ENCODE measurements at places on chromosomes 1 and 21. TPM values are rescaled to one million over a fixed set of nuclear protein-coding genes. Genes with fewer than 3 reads are reported as not detected.

GJA4 gene
- not detected for total RNA-seq

DNA sequence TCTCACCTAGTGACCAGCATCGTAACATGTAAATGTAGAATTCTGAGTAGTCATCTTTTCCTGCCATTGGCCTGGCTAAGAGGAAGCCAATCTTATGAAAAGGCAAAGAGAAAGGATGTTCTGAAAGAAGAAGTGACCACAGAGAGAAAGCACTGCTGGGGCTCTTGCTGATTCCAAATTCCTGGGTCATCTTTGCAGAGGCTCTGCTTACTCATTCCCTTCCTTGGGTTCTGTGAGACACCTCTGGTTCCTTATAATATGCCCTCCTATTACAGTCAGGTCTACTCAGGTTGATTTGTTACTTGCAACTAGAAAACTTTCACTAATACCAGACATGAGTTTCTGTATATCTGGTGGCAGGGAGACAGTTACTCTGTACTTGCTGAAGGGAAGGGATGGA lies 198.8 kb upstream of the C8B start:
- no peak for DNase-seq

- peak; percentile 58 for DNase-seq
These were observed 447 bp downstream of the RUNX3 start for GRCh38 chr1:24929398-24930259.

LIPI gene
- total RNA-seq = not detected

DNA sequence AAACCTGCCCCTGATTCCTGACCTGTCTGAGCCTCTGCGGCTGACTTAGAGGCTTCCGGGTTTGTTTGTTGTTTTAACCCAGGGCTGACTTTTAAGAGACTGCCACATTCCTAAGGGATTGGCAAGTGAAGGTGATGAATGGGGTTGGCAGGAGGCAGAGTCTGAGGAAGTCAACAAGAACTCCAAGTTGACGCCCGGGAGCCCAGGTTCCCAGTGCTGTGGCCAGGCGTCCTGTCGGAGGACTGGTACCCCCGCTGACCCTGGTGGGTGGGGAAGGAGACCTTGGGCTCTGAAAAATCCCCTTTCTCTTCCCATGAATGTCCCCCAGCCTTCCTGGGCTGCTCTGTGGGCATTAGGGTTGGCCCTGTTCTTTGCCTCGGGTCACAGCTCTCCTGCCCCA lies 19.7 kb upstream of the EPS8L3 start:
- peak; percentile 82 for DNase-seq

GRCh38 chr1:248914796-248915381 lies 8.9 kb downstream of the PGBD2 start:
- no peak for DNase-seq

DNA sequence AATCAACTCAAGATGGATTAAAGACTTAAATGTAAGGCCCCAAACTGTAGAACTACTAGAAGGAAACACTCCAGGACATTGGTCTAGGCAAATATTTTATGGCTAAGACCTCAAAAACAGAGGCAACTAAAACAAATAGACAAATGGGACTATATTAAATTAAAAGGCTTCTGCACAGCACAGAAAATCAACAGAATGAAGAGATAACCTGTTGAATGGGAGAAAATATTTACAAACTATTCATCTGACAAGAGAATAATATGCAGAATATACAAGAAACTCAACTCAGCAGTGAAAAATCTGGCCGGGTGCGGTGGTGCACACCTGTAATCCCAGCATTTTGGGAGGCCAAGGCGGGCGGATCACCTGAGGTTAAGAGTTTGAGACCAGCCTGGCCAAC lies 84.1 kb upstream of the HNRNPU start:
- no peak for DNase-seq

GRCh38 chr1:36300526-36300925 lies 5.6 kb upstream of the SH3D21 start:
- no peak for DNase-seq

SLC45A1 gene
- total RNA-seq = 0.20 TPM

DNA sequence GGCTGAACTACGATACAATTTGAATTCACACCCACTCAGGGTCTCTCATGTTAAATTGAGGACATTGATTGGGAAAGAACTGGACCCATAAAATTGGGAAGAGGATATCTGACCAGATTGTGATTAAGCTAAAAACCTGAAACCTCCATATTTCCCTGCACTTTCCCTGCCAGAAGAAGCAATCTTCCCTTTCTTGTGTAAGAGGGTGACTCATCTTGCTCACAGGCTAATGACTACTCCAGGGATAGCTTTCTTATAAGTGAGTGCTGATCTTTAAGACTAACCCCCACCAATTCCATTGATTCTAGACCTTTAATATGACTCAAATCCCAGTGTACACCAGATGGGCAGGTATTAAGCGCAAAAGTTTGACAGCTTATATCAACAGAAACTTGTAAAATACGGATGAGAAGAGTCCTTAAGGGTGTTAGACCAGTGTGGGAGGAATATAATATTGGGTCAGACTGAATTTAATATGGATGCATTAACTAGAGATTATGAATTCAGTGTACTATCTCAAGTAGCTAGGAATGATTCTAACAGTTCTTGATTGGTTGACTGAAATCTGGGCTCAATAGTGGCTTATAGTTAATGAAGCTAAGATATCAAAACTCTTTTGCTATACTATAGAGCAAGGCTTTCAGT lies 12.1 kb upstream of the SGIP1 start:
- peak; percentile 77 for DNase-seq

DNA sequence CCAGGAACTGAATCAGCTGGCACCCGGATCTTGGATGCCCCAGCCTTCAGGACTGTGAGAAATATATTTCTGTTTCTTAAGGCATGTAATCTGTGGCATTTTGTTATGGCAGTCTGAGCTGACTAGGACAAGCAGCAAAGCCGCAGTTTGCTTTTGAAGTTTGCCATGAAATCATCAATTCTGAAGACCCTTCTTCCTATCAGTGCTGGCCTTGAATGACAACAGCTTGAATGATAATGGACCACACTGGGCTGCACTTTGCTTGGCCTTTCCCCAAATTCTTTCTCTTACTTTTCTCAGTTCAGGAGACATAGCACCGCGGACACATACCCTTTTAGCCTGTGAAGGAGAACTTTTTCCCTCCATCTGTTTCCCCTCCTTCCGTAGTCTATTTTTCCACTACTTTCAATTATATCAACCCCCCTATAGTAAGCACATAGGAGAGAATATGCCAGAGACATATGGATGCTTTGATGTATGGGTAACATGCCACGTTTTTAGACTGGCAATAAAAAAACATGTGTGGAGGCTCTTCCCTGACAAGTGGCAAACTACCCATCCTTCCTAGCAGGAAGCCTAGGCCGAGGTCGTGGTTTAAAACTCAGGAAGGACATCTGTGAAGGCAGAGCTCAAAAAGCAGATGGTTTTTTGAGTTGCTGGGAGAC lies 42.9 kb downstream of the HLX start:
- no peak for DNase-seq

GRCh38 chr1:235012436-235013210 lies 116.0 kb downstream of the TOMM20 start:
- DNase-seq = peak; percentile 73

GRCh38 chr1:80656641-80657040 lies 1144.1 kb upstream of the ADGRL2 start:
- no peak for DNase-seq

C1orf210 gene
- total RNA-seq = not detected

DNA sequence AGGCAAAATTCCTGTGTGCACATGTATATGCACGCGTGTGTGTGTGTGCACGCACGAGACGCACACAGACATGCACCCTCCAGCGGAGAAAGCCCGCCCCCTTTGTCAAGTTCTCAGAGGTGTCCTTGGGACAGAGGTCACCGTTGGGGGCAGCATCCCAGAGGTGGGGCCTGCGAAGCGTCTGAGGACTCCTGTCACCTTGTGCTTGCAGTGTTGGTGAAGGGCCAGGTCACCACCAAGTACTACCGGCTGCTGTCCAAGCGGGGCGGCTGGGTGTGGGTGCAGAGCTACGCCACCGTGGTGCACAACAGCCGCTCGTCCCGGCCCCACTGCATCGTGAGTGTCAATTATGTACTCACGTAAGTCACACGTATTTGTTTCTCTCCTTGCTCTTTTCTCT lies 42.6 kb downstream of the SIM2 start:
- DNase-seq = no peak

GRCh38 chr1:248824301-248824700 lies 1.4 kb downstream of the SH3BP5L start:
- no peak for DNase-seq

GRCh38 chr1:28526886-28527285 lies 21.0 kb downstream of the RCC1 start:
- DNase-seq = peak; percentile 72

DNA sequence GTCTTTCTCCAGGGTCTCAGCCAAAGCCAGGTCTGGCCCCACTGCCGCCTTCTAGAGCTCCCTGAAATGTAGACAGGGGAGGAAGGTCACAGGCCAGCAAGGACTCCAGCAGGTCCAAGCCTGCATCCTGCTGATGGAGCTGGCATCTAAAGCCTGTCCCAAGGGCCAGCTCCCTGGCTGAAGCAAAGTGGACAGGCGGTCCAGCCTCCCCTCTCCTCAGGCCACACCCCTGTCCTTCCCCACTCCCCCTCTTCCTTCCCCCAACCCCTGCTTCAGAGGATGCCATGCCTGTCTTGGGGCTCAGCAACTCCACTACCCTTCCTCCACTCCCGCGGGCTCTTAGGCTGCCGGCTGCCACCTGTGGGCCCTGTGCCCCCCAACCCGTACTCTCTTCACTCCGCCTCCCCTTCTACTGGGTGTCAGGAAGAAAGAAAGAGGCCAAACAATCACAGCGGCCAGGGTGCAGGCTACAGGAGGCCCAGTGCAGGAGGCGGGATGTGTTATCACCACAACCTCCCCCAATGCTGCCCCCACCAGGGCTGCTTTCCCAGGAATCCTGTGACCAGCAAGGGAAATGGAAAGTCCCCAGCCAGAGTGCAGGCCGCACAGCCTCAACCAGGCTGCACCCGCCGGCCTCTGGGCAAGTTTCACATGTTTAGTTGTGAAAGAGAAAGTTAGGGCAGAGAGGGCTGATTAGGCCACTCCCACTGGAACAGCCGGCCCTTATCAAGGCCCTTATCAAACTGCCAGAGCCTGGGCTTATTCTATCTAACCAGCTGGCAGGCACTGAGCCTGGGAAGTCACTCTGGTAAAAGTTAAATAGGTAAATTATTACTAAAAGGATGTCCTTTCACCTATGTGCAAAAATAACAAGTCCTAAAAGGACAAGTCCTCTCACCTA lies 34.1 kb downstream of the ACOT7 start:
- DNase-seq = peak; percentile 98

DNA sequence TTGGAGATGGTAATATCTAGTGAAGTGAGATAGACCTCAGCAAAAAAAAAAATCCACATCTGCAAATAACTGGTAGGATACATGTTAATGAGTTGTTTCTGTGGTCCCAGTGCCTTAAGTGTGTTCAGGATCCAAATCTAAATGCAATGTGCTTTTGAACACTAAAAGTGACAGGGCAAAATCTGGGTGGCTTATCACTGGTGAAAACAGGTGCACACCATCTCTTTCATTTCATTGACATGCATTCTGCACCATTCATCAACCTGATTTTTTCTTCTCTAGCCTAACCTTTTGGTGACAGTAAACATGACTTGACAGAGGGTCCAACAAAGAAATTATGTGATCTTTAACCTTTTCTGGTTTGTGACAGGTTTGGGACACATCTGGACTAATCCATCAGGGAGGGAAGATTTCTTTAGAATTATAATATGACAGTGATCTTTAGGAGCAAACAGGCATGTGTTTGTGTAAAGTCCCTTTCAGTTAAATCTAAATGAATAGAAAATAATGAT lies 201.6 kb upstream of the NEGR1 start:
- DNase-seq = no peak

- DNase-seq = no peak
These were observed 20.9 kb upstream of the SRRM1 start for GRCh38 chr1:24622218-24622617.

DNA sequence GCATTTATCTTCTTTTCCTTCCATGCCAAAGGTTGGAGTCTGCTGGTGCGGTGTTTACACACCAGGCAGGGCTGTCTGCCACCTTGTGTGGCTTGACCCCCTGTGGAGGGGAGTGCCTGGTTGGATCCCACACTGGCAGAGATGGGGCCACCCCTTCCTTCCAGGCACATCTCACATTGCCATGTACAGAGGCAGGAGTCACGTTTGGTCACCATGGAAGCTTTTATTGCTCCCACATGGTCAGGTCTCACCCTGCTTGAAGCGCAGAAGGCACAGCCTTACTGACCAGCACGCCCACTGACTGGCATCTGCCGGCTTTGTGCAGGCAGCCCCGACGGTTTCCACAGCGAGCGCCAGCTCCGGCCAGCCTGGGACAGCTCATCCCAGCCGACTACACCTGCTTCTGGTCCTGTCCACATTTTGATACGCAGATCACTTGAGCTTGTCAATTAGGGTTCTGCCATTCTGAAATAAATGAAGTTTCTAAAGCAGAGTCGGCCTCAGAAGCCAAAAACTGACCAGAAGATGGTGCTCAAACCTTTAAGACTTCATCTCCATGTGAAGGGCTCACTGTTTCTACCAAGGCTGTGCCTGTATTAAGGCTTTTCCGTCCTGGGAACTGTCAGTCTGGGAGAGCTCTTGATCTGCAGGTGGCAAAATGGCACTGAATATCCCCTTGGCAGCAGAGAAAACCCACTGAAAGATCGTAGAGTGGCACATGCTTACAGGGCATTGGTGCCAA lies 35.6 kb upstream of the EPHA8 start:
- DNase-seq = no peak

UBQLN4 gene
- 19.6 TPM for total RNA-seq

GRCh38 chr1:30572192-30572591 lies 151.2 kb downstream of the MATN1 start:
- no peak for DNase-seq

DNA sequence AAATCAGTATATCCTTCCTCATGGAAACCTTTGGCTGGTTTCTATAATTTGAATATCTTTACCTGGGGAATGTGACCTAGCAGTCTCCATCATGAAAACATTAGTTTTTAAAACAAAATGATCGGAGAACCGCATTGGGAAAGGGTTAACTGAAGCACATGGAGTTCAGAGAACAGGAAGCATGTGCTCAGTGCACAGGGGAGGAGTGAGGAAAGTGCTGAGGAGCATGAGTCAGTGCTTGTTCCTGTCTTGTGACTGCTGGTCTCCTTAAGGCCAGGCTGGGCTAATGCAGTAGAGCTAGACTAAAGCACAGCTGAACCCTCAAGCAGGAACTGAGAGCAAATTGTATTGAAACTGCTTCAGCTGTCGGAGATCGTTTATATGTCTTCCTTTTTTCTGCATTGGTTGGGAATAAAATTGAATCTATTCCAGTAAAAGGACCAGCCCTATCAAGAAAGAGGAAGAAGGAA lies 5.8 kb downstream of the IFI16 start:
- peak; percentile 87 for DNase-seq

C1QA gene
- not detected for total RNA-seq

DNA sequence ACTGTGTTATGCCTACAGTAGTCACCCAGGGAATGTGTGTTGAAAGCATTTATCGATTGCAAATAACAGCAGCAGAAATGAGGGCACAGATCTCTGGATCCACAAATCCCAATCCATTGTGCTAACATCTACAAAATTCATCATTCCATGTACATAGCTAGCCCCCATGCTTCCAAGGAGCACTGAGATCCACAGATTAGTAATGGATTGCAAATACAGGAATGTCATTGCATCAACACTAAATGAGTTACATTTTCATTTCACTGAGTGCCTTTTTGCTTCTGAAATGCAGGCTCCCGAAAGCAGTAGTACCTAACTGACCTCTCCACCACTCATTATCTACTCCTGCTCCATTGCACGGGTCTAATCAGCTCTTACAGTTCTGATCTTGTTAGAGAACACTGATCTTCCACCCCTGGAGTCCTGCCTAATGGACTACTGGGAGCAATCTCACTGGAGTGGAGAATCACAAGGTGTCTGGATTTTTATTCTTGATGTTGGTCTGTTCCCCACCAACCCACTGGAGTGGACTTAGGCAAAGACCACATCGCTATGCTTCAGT lies 30.5 kb downstream of the ASTN1 start:
- no peak for DNase-seq

GRCh38 chr1:16073490-16074119 lies at the start of gene FAM131C:
TSS of gene FAM131C (minus strand) at chr1:16073651. CDS start at chr1:16073442, 209 bp downstream.
- DNase-seq = no peak
